Activated T-helper 1 cell treated with anti-CD3 and anti-CD28 coated beads, Interleukin-2, amount 50 U/mL, for 16 hours (primary cell): ENCODE measurements at places on chromosomes 4 and X.

DNA sequence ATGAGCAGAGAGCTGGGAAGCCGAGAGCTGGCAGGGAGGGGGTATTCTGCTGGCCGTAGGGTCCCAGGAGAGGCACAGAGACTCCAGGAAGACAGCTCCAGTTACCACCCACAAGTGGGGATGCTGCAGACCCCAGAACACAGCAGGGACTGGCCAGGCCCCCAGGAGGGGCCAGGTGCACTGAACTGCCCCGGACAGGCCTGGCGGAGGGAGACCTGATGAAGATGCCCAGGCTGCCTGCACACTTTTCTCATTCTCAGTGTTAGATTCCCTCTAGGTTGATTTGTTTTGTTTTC, 110.8 kb downstream of the CPZ start:
- no peak for DNase-seq

DNA sequence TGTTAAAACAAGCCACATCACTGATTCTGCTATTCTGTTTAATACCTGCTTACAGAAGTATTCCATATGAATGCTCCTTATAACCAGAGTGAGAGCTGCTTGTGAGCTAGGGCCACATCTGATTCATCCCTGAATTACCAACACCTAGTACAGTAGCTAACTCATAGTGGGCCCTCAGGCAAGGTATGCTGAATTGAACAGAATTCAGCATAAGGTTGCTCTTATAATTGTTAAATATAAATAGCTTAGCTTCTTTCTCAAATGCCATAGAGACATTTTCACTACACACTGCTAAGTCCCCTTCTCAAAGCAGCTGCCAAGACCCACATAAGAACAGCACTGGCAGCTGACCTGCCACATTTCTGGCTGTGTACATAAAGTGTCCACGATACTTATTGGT, 27.0 kb upstream of the MCF2 start:
- no peak for DNase-seq

DNA sequence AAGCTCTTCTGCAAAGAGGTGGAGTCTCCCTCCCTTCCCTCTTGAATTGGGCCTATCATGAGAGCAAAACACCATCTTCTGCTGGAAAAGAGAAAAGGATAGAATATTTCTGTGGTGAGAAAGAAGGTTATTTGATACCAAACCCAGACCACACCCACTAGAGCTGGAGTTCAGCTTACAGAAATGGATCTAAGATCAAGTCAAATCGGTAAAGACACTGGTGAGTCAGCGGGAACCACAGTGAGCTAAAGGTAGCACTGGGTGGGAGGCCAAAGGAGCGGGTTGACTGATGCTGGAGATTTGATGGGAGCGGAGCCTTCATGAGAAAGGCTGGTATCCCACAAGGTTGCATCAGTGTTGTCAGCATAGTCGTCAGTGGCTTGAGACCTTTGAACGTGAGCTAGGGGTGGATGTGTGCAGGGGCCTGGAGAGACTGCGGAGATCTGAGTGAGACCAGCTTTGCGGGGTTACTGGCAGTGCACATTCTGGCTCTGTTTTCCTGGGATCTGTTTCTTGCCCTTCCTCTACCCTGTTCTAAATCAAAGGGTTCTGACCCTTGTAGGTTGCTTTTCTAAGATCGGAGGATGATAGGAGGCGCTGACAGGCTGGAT, 106.4 kb upstream of the SCOC start:
- DNase-seq: no peak

- no peak for DNase-seq
Observed at GRCh38 chr4:18735740-18736268, 714.2 kb upstream of the LCORL start.

- DNase-seq: no peak
Observed at GRCh38 chr4:146232131-146232722, 17.9 kb downstream of the REELD1 start.

DNA sequence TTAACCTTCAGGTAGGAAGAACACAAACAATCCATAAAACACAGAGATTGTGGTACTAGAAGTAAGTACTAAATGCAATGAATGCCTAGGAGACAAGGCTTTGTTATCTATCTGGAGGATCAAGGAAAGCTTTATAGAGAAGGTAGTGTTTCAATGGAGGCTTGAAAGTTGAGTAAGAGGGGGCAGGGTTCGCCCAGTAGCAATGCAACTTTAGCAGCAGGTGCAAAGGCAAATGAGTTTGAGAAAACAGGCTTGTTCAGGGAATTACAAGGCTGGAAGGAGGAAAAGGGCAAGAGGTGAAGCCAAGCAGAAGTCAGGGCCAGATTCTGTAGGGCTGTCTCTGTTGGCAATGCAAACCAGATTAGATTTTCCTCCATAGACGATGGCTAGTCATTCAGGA, 35.5 kb upstream of the AMELX start:
- no peak for DNase-seq

GRCh38 chrX:1894740-1895139, 279.9 kb downstream of the ASMT start:
- DNase-seq: no peak

- no peak for DNase-seq
Observed at GRCh38 chrX:20393944-20394343, 127.2 kb upstream of the RPS6KA3 start.

DNA sequence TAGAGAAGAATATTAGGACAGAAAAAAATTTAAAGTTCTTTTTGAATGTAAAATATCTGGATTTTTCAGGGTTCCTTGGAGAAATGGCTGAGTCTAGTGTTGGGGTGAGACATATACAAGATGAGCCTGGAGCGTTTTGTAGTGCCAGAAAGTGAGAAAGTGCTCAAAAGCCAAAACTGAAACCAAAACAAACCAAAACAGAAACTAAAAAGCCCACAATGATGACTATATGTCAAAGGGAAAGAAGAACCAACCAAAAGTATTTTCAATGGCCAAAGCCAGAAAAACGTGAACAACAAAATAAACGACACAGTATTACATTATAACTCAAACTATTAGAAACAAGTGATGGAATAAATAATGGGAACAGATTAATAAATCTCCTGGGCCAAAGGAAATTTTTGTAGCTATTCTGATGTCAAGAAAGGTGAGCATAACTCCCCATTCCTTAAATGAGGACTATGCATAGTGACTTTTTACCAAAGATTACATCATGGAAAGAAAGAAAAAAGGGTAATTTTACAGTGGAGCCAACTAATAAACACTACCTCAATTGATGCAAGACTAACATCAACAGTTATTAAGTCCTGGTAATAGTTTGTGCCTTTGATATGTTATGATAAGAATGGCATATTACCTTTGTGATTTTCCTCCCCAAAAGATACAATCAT, 1137.6 kb downstream of the C4orf33 start:
- DNase-seq: no peak

DNA sequence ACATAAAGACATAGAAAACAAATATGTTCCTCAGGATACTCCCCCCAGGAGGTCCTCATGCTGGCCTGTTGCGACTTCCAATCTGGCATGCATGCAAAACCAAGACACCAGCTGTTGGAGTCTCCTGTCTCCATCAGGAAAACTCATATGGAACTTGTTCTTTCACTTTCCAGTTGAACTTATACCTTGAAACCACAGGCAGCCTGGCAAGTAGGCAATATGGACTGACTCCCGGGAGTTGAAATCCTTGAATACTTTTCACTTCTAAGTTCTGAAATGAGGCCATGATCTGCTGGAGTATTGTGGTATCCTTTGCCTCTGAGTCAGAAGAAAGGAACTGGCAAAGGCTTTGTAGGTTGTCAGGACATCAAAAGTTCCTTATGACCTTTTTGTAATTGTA, 444.2 kb downstream of the IDS start:
- DNase-seq: no peak

DNA sequence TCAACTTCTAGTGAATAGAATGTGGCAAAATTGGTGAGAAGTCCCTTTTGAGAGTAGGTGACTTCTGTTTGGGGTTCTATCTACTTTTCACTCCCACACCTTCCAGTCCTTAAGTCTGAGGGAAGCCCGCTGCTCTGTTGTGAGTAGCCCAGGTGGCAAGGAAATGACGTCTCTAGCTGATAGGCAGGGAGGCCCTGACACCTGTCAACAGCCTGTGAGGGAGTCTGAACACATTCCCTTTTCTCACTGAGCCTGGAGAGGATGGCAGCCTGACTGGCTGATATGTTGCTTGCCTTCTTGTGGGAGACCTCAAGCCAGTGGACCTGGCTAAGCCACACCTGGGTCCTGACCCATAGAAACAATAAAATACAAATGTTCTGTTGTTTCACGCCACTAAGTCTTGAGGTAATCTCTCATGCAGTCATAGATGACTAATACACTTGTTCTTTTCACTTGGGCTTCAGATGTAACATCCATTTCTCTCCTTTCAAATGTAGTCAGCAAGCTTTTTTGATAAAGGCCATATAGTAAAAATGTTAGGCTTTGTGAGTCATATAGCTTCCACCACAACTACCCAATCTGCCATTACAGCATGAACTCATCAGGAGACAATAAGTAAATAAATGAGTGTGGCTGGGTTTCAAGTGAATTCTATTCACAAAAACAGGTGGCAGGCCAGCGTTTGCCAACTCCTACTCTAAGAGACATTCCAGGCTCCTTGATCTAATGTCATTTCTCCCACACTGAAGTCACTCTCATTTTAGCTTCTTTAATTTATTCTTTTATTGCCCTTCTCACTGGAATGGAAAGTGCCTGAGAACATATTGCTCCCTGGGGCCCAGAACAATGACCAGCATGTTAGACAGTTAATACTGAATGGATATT, 265.1 kb upstream of the MAD2L1 start:
- DNase-seq: no peak

GRCh38 chrX:15277604-15278003, 7.7 kb upstream of the ASB9 start:
- no peak for DNase-seq

GRCh38 chrX:24982306-24982965, 33.3 kb downstream of the ARX start:
- DNase-seq: no peak

GRCh38 chr4:13190093-13190721, 293.9 kb downstream of the RAB28 start:
- DNase-seq: no peak

DNA sequence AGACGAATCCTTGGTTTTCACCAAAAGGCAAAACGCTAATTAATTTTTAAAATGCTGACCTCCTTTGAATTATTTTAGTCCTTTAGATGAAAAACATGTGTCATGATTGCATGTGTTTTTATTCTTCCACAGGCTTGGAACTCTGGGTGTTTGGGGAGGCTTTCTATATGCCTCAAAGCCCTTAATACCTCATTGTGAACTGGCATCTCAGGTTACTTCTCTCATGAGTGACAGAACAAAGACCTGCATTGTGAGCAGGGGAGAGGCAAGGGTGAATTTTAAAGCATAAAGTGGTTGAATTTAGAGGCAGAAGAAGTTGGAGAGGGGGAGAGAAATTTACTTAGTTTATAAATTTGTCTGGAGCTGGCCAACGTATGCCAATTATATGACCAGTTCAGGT, 119.5 kb downstream of the ARSF start:
- DNase-seq: no peak
